ENCODE measurements at places on chromosomes 2 and 18. TPM values are rescaled to one million over a fixed set of nuclear protein-coding genes. Genes with fewer than 3 reads are reported as not detected.

The NTSR2 gene
- total RNA-seq = not detected

The INO80C gene
- total RNA-seq = 11.5 TPM

The CFAP65 gene
- not detected for total RNA-seq

The CLEC4F gene
- total RNA-seq = not detected

The RNF181 gene
- 71.6 TPM for total RNA-seq

The GPR35 gene
- total RNA-seq = 0.63 TPM

The POTEJ gene
- not detected for total RNA-seq

The GREB1 gene
- total RNA-seq = 9.1 TPM

The INHBB gene
- total RNA-seq = 0.74 TPM

GRCh38 chr2:211802666-211803065, 735.9 kb downstream of the ERBB4 start:
- no peak for DNase-seq

DNA sequence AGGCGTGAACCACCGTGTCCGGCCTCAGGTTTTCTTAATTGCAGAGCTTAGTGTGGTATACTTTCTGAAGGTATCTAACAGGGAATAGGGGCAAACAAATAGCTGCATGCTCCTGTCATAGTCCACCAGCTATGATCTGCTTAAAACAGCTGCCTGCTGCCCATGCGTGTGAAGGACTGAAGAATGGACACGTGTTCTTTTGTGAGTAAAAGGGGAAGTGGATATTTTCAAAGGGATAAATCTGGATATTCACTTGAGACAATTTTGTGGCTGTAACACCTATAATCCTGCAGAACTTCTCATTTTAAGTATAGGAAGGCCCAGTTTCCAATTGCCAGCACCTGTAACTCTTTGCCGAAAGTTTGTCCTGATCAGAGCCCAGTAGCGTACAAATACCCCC, 44.7 kb downstream of the TRPM8 start:
- no peak for DNase-seq

DNA sequence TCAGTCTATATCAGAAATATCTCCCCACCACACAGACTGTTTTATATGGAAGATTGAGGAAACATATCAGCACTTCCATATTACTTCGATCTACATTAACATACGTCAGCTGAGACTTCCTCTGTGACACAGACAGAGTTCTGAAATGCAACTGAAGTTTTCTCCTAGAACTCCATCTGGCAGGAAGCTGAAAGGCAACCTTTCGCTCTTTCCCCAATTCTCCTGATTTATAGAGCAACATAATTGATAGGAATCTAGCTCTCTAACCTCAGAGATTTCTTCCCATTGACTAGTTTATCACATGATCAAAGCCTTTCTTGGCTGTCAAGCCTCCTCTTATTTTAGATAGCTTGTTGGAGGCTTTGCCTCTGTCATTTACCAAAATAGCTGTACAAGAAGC, 806.7 kb upstream of the CHAC2 start:
- no peak for DNase-seq

DNA sequence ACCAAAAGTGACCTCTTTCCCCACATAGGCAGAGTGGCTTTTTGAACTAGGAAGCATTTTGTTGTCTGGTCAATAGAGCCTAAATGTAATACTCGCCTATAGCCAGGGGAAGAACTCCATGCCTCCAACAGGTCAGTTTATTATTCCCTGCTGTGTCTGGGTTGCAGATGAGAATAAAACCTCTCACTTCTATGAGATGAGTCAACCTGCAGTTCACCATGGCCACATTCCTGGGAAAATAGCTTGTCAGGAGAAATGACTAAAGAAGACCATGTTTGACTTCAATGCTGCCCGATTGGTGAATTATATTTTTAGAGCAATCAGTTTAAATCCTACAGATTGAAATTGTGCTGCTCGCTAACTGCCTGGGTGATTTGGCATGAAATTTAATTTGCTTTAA, 46.7 kb upstream of the LRRTM1 start:
- DNase-seq = no peak

DNA sequence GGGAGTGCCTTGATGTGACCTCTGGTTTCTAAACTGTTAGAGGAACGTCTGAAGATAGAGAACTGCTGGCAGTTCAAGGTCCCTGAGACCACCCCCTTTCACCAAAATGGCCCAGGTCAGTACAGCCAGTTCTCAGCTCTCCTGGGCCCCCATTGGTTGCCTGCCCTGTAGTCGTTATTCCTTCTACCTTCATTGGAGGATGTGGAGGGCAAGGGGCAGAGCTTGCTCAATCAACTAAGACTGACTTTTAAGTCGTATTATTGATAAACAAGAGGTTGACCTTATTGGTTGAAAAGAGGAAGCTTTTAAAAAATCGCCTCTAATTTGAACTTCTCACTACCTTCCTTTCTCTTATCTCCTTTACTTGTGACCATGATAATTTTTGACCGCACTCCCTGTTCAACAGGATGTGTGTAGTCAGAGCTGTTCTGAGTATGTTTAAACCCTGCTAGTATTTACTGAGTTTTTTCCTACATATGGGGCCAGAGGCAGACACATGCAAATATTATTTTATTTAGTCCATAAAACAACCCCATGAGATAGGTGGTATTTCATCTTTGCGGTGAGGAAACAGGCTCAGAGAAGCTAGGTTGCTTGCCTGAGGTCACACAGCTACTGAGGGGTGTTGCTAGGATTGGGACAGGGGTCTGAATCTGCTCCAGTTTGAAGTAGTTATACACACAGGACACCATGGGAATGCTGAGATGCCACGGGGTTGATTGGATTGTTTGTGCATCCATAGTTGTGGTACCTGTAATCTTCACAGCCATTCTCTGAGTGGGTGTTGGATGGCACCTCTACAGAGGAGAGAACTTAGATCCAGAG, 65.9 kb downstream of the TMEM247 start:
- DNase-seq = no peak

GRCh38 chr2:229401171-229401865, 130.2 kb upstream of the PID1 start:
- DNase-seq = no peak

DNA sequence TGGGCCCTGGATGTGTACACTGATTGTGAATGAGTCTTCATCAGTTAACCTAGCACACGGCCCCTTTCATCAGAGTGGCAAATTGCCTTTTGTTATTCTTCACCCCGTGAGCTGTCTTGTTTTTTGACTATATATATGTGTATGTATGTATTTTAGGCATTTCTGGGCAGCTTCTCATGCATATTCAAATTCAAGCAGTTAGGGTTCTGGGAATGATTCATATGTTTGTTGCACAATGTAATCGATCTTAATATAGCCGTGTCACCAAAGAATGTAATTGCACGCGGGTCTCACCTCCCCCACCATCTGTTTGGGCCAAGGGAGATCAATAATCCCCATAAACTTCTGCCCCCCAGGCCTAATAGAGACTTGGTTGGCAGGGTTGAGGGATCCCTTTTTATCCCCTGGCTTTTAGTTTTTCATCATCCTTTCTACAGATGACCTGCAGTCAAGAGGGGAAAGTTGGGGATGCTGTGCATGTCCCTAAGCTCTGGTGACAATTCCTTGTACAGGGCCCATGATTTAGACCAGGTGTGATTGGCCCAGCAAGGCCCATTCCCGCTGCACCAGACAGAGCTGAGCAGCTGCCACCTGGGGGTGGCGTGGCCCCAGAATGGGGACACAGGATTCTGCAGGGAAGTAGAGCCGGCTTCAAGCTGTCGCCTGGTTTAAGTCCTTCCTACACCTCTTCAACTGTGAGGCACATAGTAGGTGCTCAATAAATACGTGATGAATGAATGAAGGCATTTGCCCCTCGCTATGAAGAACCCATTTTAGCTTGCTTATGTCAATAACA, 19.2 kb downstream of the KCNF1 start:
- no peak for DNase-seq

GRCh38 chr18:23529604-23530003, 26.3 kb downstream of the RMC1 start:
- no peak for DNase-seq

DNA sequence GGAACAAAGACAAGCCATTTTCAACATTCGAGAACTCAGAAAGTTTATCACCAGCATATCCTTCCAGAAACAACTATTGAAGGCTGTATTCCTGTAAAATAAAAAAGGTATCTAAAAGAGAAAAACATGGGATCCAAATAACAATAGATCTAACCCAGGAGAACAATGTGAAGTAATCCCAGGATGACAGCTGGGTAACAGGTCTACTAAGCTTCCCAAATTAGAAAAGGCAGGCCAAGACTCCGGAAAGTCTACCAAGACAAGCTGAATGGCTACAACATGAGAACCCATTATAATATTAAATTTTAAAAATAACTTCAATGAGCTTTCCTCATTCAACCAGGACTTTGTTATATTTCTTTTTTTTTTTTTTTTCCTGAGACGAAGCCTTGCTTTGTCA, 6.5 kb downstream of the PIAS2 start:
- no peak for DNase-seq
